ENCODE measurements at places on chromosomes 11 and 22.

- DNase-seq, result no peak
Observed at GRCh38 chr11:20561915-20562314, 37.5 kb upstream of the SLC6A5 start.

DNA sequence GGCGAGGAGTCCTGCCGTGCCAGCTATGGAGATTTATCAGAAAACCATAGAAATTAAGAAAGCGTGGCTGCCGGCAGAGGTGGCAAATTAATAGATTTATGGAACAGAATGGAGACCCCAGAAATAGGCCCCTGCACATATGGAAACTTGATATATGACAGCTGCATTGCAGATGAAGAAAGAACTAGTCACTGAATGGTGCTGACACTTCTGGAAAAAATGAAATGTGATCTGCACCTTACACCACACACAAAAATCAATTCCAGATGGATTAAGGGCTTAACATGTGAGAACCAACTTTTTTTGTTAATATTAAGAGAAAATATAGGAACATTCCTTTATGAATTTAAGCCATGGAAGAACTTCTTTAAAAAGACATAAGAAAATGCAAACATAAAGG lies 40.3 kb upstream of the TSKU start:
- no peak for DNase-seq

DNA sequence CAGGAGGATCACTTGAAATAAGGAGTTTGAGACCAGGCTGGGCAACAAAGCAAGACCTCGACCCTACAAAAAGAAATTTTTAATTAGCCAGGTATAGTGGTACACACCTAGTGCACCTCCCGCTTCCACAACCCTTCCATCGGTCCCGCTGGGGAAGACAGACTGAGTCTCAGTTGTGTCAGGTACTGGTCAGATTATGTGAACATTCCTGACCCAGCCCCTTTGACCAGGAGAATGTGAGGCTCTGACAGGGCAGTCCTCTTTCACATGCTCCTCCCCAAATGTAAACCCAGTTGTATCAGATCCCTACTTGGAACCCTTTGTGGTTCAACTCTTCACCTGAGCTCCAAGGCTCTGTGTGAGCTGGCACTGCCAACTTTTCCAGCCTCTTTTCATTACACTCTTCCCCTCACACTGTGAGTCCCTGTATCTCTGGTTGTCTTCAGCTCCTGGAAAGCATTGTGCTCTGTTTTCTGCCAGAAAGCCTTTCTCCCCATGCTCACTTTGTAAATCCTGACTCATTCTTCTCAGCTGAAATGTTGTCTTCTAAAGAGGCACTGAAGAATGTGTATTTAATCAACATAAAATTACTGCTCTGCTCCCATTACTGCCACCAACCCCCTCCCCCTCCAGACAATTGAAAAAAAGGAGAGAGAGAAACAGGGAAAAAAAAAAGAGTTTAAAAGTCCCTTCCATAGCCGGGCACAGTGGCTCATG lies 2.1 kb upstream of the TTLL12 start:
- no peak for DNase-seq

DNA sequence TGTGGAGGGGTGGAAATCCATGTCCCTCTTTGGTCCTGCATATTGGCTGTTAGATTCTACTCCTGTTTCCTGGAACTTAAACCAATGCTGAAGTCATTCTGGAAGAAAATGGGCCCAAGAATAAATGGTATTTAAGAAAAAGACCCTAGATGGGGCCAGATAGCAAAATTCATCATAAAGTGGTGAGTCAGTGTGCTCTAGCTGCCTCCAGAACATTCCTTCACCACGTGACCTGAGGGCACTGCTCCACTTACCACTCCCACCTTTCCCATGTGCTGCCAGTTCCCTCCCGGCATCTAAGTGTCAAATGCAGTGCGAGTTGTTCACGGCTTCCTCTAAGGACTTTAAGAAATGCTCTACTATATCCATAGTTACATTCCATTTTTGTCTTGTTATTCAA lies 30.9 kb upstream of the NAP1L4 start:
- DNase-seq, result no peak

DNA sequence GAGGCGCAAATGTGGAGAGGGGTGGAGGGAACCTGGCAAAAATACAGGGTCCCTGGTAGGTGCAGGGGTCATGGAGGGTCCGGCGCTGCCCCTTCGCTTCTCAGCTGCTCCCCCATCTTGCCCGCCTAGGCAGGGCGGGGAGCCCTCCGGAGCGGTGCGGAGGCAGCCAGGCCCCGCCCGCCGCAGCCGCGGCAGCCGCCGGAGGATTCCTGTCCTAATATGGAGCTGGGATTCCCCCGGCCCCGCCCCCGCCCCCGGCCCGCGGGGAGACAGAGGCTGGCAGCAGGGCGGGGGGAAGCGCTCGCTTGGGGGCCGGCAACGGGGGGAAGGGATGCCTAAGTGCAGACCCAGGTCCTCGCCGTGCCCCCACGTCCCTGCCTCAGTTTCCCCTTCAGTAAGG lies 1.0 kb upstream of the NPAS4 start:
- no peak for DNase-seq

DNA sequence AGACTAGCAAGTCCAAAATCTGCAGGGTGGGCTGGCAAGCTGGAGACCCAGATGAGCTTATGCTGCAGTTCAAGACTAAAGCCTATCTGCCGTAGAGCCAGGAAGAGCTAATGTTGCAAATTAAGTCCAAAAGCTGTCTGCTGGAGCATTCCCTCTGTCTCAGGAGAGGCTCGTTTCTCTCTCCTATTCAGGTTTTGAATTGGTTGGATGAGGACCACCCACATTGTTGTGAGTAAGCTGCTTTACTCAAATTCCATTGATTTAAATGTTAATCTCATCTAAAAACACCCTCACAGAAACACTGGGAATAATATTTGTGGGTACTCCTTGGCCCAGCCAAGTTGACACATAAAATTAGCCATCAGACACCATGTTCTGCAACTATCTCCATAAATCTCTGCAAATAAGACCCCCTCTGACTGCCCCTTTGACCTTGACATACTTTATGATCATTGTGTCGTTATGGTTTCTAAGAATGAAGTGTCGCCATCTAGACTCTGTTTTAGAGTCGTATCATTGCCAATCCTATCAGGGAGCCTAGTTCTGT lies 16.8 kb upstream of the CUL5 start:
- DNase-seq, result no peak

DNA sequence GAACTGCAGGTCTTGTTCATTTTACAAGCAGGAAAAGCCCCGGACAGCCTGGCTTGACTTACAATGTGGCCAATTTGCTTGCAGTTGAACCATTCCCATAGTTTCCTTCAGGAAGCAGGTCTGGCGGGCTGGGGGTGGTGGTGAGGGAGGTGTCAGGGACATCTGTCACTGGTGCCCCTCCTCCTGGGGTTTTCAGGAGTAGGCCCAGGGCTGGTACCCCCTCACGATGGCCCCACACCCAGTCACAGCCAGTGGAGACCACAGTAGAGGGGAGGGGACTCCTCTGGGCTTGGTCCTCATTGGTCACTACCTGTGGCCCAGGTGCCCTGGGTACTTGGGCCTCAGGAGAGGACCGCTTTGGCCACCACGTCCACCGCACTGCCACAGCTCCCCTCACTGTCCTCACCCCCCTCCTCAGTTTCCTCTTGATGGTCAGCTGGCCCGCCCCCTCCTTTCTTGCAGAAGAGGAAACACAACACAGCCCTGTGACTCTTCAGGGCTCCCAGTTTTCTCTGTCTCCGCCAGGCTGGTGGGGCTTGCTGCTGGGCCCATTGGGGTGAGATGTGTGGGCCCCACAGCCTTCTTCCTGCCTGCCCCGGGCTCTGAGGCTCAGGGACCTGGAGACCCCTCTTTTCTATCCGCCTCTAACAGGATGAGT lies 39.8 kb upstream of the SHISAL1 start:
- DNase-seq, result no peak

DNA sequence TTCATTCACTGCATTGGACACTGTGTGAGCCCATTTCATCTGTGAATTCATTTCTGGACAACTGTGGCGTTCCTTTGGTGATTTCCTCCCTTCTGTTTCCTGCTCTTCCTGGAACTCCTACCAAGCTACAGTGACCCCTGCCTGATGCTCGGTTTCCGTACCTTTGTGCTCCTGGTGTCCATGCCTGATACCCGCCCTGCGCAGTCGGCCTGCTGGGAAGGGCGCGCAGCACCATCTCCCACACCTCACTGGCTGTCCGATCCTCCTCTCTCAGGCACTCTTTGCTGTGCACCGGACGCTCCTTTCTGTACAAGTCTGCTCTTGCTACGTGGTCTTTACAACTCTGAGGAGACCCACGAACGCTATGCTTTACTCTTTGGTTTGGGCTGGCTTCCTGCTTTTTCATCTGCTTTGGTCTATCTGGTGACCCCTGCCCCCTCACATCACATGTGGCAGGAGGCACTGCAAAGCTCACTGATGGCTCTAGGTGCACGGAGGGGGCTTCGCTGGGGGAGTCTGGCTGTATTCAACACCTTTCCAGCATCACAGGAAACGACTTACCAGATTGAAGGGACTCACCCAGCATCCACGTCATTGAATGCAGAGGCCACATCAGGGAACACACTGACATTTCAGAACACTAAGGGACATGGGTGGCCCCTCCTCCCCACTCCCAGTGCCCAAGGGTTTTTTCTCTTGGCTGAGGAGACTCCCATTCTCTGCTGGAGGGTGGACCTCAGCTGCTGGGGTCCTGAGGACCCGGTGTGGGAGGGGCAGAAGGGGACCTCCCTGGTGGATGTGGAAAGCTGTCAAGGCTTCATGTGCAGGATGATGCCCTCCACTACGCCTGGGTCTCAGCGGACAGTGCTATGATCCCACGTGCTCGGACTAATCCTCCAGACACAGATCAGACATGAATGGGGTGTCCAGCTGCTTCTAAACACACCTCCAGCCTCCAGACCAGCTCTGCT lies 27.0 kb upstream of the MOB2 start:
- DNase-seq, result no peak

DNA sequence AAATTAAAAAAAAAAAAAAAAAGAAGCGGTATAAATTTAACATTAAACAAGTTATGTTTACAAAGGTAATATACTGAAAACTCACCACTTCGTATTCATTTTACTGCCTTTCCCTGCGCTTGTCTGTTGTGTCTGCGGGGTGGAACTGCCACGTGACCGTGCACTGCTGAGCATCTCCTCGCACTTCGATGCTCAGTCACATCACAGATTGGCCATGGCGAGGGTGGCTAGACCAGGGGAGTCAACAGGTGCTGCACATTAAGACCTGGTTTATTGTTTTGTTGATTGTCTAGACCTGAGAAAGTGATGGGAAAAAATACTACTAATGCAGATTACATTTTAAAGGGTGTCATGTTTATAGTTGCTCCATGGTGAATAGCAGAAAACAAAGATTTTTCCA lies 22.8 kb upstream of the TUB start:
- no peak for DNase-seq

- DNase-seq, result no peak
Observed at GRCh38 chr11:534396-535209, 773 bp downstream of the HRAS start.

- DNase-seq, result no peak
Observed at GRCh38 chr22:47854680-47855079, 1092.2 kb downstream of the TBC1D22A start.

DNA sequence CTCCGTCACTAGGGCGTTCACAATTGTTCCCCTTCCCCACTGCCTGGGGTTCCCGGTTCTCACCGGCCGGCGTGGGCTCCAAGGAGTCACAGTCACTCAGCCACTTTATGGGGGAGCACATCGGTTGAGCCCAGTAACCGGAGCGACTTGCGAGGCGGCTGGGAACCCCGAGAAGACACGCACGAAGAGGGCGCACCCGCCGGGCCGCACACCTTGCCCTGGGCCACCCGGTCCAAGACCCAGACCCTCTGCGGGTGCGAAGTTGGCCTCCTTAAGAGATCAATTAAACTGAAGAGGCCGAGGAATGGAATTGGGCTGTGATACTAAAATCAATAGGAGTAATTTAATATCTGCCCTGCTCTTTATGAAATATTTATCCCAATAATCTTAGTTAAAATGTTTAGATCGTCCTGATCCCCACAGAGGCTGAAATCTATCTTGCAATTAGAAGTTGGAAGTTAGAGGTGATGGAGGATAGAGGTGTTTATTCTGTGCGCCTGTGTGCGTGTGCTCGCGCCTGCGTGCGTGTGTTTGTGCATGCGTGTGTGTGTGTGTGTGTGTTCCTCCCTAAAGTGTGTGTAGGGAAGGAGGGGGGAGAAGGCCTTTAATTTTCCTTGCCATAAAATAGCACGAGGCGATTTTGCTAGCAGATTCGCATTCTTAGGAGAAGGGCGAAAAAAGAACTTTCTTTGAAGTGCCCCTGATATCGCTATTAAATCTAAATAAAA lies 954 bp upstream of the MN1 start:
- no peak for DNase-seq

DNA sequence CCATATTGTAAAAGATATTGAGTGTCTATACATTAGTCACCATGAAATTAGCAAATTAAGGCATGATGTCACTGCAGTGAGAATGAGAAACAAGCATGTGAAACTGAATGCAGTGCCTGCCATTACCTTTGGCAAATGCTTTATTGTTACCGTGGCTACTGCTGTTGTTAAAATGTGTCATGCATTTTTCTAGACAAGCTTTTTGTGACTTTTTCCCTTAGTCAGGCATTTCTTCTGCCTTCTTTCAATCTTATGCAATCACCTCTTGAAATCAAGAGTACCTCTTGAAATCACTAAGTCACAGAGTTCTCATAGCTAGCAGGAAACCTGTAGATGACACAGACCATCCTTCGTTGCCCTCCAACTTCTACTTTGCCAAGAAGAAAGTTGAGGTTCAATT lies 461.7 kb upstream of the TENM4 start:
- no peak for DNase-seq

GRCh38 chr11:27352781-27353180 lies 10.2 kb downstream of the CCDC34 start:
- DNase-seq, result no peak

DNA sequence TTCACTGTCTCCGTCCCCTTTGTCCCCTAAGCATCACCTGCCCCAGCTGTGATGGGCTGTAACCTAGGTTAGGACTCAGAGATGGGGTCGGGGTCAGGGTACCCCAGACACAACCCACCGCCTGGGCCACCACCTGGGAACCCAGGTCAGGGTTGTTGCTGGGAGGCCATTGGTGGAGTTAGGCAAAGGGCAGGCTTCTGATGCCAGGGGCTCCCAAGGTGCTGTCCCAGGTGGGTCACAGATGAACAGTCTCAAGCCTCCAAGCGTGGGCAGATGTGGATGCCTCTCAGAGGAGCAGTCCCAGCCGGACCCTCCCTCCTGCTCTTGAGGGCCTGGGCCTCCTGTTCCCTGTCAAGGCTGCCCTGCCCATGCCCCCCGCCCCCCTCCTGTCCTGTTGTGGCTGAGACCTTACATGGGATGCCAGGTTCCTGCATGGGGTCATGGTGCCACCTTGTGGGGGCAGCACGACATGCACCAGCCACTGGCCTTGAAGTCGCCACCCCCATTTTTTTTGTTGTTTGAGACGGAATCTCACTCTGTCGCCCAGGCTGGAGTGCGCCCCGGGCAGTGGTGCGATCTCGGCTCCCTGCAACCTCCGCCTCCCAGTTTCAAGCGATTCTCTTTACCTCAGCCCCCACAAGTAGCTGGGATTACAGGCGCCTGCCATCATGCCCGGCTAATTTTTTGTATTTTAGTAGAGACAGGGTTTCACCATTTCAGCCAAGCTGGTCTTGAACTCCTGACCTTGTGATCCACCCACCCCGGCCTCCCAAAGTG lies 12.1 kb downstream of the GATD1 start:
- DNase-seq, result peak; percentile 36

- DNase-seq, result no peak
Observed at GRCh38 chr11:92226331-92227229, 2.0 kb downstream of the FAT3 start.
